Hypothalamus (tissue), 51 donors: ENCODE measurements at places on chromosomes 6 and 20.
A peak's percentile ranks its signal among the peaks of the same experiment; 100 is the strongest.

DNA sequence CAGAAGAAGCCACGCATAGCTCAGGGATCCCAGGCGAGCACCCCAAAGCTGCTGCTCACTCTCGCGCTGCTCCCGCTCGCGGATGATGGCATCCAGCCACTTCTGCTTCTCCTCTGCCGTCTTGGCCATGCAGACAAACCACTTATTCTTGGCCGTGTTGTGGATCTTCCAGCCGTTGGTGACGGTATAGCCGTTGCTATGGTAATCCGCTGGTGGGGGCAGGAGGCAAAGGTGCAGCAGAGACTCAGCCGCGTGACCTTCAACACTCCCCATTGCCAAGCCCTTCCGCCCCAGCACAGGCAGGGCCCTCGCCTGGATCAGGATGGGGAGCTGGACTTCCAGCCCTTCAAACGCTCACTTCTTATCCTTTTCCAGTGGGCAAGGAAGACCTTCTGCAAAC is 136.9 kb downstream of the PREX1 start:
- peak; percentile 24 for DNase-seq

- no peak for DNase-seq
Observed at GRCh38 chr20:13422637-13423036, 201.6 kb downstream of the ISM1 start.

DNA sequence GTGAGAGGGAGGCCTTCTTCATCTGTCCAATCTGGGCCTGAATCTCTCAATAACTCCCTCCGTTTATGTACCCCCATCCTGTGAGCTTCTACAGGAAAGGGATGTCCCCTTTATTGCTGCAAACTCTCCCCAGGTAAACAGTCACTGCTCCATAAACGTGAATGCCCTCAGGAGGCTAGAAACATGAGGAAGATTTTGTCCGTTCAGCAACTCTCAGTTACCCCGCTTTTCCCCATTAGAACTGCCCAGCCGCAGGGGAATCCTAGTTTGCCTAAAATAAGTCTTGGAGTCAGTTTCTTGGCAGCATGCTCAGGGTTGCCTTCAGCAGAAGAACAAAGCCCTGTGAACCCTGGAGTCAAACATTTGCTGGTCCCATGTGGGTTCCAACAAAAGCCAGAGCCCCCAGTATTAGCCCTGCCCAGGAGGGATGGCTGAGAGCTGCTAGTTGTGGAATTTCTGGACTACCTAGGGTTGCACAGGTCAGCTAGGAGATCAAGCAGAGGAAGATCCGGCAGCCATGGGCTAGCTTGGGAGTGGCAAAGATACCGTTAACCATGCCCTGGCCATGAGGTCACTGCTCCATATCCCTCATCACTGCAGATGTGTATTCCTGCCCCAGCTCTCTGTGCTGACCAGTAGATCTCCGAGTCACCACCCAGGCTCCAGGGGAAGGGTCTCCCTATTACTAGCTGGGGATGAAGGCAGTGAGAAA is 640 bp downstream of the LRRN4 start:
- no peak for DNase-seq

DNA sequence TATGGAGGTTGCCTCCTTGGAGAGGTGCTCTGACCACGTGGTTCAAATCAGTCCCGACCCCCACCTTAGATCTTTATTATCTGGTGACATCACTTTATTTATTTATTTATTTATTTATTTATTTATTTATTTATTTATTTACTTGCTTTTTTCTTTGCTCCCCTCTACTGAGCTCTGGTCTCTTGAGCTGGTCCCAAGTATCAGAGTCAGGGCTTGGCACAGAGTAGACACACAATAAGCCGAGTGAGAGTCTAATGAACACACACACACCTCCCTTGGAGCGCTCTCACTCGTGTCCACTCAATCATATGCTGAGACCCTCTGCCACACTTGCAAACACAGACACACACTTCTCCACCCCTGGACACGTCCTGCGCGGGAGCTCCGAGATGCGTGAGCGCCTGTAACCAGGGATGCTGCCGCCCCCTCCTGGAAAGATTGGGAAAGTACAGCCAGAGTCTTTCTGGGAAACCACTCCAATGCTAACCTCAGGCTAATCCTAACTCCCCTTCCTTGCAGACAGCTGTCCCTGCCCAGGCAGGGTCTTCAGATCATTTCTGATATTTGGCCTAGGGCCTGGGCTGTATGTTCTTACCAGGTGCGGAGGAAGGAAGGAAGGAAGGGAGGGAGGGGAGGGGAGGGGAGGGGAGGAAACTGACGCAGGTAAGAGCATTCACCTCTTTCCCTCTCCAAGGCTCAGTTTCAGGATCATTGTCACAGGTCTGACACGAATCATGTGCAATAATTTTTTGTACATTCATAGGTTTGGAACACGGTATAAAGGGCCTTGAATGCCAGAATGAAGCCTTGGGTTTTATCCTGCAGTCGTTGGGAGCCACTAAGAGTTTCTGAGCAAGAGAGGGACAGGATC is 70.9 kb downstream of the STK35 start:
- DNase-seq: peak; percentile 36

DNA sequence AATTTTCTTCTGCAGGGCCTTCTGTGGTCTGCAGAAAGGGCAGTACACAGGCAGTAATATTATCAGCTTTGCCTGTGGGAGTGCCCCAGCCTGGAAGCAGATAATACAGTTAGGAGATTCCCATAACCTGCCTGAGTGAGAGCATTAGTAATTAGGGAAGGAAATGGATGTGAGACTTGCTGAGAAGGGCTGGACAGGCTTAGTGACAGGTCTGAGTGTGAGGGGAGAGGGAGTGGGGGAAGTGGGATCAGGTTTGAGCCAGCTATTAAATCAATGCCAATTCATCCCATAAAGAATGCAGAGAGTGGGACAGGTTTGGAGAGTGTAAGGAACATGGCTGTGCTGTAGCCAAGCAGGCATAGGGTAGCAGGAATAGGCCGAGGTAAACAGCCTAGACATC is 10.1 kb upstream of the CFAP206 start:
- no peak for DNase-seq
